ENCODE measurements at places on chromosomes 16 and 17. TPM values are rescaled to one million over a fixed set of nuclear protein-coding genes. Genes with fewer than 3 reads are reported as not detected.

The OR1F1 gene
- not detected for total RNA-seq

The LGALS9 gene
- 10.8 TPM for total RNA-seq

The HOXB5 gene
- 0.17 TPM for total RNA-seq

DNA sequence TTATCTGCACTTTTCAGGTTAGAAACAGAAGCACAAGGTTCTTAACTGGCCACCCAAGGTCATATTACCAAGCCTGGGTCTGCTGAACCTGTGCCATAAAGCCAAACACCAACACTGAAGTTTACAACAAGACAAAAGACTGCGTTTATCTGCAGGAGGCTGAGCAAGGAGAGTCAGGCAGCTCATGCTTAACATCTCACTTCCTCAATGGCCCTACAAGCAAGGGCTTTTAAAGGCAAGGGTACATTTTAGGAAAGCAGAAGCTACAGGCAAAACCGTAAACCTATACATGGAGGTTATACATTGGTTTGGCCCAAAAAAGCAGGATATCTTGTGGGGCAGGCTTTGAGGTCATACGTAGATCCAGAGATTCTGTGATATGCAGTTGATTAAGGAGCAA is 91.2 kb downstream of the GNAO1 start:
- H3K4me1 ChIP-seq, result no peaks in the 10 kb centered on the region
- no peaks in the 10 kb centered on the region for H3K27me3 ChIP-seq
- no peak for DNase-seq
- no peak overlapping the region for H3K27ac ChIP-seq
- no peak overlapping the region for H3K4me3 ChIP-seq

DNA sequence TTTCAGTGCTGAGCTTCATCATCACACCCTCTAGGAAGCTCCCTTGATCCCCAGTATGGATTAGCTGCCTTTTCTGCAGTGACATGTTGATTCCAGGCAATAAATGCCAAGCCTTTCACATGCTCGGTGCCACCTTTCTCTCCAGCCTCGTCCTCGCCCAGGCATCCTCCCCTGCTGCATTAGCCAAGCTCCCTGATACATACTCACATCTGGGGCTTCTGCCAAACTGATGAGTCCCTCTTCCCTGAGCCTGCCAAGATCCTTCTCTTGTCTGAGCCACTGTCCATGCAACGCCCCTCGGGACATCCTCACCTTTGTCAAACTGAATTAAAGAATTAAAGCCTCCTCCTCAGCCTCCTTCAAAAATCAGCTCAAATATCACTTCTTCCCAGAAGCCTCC is 538.5 kb upstream of the CDH11 start:
- H3K4me1 ChIP-seq, result no peaks in the 10 kb centered on the region
- no peaks in the 10 kb centered on the region for H3K36me3 ChIP-seq
- H3K27me3 ChIP-seq, result no peaks in the 10 kb centered on the region
- no peak for DNase-seq

DNA sequence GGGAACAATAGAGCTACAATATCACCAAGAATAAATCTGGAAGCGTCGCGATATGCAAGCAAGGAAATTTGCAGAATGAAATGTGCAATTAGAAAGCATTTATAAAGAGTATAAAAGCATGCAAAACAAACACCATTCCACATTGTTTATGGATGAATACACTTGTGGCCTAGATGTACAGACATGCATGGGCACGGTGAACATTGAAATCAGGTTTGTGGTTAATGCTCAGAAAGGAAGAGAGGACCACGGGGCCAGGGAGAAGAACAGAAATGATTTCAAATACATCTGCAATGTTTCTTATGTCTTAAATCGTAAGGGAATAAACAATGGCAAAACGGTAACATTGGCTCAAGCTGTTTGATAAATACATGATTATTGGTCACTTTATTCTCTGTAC is 235.9 kb downstream of the FOXL1 start:
- no peaks in the 10 kb centered on the region for H3K36me3 ChIP-seq
